ENCODE measurements at places on chromosomes 12 and 14.

- no peak for DNase-seq
These were observed 18.3 kb upstream of the ATP2A2 start for GRCh38 chr12:110262442-110263388.

DNA sequence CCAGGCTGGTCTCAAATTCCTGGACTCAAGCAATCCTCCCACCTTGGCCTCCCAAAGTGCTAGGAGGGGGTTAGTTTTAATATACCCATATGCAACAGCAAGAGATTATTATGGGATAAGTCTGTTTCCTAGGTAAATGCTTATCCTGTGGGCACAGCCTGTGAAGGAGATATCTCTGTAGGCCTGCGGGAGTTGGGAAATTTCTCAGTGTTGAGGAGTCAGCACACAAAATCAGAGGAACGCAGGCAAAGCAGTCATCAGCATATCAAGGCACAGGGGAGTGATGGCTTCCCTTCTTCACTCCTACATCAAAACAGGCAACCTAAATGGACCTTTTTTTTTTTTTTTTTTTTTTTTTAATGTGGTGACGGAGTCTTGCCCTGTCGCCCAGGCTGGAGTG lies 20.9 kb upstream of the TMED10 start:
- no peak for DNase-seq

DNA sequence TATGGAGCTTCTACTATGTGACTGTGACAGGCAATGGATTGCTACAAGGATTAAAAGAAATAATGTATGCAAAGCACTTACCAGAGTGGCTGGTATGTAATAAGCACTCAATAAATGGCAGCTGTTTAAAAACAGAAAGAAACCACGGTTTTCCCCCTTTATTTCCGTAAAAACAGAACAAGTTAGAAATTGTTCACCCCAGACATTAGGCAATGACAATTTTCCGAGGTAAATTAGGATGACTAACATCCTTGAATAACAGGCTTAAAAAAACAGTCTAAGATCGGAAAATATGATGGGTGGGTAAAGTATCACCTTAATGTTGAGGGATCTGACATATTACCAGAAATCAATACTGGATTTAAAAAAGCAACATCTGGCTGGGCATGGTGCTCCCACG lies 20.9 kb upstream of the CNIH1 start:
- DNase-seq, result no peak

- DNase-seq, result no peak
These were observed 754 bp upstream of the BCL2L14 start for GRCh38 chr12:12069821-12070548.

GRCh38 chr14:24150061-24150460 lies 2.8 kb downstream of the RNF31 start:
- no peak for DNase-seq

- no peak for DNase-seq
These were observed 75.7 kb downstream of the HSD17B6 start for GRCh38 chr12:56838621-56839488.

DNA sequence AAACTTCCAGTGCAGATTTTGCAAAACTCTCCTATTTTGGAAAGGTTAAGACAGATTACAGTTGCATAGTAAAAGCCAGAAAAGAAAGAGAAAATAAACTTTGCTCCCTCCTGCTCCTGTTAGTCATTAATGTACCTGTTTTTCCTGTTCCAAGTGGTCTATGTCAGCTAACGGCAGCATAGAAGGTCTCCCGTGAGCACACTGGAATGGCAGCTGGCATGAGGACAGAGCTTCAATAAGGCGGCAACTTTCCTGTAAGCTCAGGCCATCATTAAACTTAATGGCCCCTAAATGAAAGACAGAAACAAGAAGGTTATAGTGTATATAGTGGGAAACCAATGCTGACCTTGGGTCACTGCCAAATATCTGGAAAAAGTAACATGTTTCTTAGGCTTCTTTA lies 16.0 kb downstream of the EIF2B2 start:
- DNase-seq, result no peak

DNA sequence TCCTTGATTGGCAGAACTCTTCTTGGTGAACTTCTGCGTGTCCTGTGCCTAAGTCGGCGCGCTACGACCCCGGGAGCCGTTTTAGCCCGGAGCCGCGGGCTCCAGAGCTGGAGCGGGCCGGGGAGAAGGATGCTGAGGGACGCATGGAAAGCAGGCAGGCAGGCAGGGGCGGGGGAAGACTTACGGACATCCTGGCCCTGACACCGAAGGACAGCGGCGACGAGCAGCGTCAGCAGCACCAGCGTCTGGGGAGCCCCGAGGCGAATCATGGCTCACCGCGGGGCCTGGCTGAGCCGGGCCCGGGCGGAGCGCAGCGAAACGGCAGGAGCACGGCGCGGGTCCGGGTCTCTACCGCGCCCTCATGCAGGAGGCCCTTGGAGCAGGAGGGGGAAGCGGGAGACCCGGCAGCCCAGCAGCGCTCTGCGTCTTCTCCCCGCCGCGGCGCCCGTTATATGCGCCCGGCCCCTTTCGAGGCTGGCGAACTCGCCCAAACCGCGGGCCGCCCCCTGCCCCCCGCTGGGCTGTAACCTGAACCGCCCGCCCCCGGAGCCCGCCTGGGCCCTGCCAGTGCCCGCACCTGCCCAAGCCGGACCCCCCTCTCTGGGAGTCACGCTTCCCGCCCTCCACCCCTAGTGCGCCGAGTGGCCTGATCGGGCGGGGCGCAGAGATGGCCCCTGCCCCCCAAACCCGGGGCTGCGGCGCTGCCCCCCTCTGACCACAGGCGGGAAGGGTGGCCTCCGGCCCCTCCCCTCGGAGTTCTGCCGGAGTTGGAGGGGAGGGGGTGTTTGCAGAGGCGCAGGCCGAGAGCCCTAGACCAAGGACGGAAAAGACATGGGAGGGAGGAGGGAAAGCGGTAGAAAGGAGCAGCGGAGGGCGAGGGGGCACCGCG lies at the start of gene COL2A1:
COL2A1 (minus strand) TSS at position 424 of the 889 bp plus-strand sequence; CDS start at position 269, 155 bp downstream.
- DNase-seq, result no peak

GRCh38 chr14:81350344-81351130 lies 49.6 kb downstream of the STON2 start:
- no peak for DNase-seq

GRCh38 chr12:49792976-49793580 lies 35.1 kb downstream of the NCKAP5L start:
- DNase-seq, result no peak

GRCh38 chr14:56975521-56975920 lies 165.2 kb upstream of the OTX2 start:
- no peak for DNase-seq

GRCh38 chr12:19277711-19278110 lies 148.2 kb downstream of the PLEKHA5 start:
- DNase-seq, result no peak

DNA sequence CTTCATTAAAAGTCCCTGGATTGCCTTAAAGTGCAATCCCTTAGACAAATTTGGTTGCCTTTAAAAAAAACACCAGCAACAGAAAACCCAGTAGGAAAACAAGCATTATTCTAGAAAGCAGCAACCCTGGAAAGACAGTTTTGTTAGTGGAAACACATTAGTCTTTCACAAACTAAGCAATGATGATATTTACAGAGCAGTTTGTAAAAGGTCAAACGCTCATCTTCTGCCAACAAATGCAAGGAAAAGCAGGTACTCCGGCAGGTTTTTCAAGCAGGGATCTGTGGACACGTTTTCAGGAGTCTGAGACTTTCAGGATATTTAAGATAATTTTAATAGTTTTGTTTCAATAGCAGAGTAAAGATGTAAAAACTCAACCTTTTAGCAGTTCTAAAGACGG lies 202.2 kb downstream of the EXOC5 start:
- DNase-seq, result no peak

- no peak for DNase-seq
These were observed 38.6 kb upstream of the NRXN3 start for GRCh38 chr14:78131616-78132015.

- DNase-seq, result peak; percentile 43
These were observed 164.1 kb downstream of the ZFP36L1 start for GRCh38 chr14:68628605-68629310.

DNA sequence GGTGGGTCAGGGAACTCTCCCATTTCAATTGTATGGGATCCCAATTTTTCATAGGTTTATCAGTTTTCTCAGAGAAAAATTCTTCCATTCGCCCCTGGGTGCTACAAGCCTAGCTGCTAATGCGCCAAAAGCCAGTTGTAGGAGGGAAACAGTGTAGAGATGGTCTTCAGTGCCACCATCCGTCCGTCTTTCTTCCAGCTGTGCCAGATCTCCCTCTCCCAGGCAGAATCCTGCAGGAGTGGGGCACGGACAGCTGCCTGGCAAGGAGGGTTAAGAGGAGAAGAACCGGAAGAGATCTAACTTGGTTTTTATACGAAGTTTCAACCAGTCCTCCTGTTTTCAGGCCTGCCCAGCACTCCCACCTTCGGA lies 38.9 kb upstream of the FUT8 start:
- no peak for DNase-seq

- no peak for DNase-seq
These were observed 162.4 kb upstream of the TMEM260 start for GRCh38 chr14:56417173-56417572.

- no peak for DNase-seq
These were observed 45.3 kb upstream of the SINHCAF start for GRCh38 chr12:31371256-31371620.

- DNase-seq, result no peak
These were observed 28.2 kb downstream of the KLRK1 start for GRCh38 chr12:10361622-10362021.

GRCh38 chr12:122684297-122684813 lies 18.8 kb downstream of the HCAR2 start:
- DNase-seq, result no peak

GRCh38 chr14:65361920-65362319 lies 50.6 kb upstream of the FUT8 start:
- DNase-seq, result no peak

DNA sequence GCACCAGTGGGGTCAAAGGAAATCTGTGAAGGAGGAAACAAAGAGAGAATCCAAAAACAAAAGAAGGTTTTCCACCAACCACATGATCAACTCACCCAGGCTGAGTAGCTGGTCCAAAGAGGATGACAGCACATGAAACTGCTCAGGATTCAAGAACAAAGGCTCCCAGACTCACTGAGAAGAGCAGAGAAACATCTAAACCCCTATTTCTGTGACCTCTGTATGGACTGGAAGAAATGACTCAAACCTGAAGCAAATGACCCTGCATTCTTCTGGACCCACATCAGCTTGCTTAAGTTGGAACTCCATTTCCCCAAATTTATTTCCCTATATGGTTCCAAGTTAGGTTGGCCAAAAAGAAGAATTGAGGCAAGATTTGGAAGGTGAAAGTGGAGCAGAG lies 26.3 kb downstream of the TC2N start:
- DNase-seq, result no peak

DNA sequence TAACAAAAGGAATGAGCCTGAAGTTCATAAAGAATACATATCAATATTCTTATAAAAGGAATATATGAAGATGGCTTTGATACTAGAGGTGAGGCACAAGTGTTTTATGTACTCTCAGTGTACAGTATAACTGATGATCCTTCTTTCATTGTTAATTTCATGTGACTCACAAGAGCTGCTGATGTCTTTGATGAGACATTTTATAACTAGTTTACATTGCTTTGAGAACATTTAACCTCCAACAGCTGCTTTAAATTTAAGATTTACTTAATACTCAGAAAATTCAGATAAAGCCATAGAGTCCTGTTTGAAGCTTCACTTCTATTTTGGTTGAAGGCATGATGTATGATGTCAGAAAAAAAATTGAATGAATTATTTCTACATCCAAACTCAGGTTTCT lies 59.8 kb downstream of the WASHC4 start:
- DNase-seq, result no peak

DNA sequence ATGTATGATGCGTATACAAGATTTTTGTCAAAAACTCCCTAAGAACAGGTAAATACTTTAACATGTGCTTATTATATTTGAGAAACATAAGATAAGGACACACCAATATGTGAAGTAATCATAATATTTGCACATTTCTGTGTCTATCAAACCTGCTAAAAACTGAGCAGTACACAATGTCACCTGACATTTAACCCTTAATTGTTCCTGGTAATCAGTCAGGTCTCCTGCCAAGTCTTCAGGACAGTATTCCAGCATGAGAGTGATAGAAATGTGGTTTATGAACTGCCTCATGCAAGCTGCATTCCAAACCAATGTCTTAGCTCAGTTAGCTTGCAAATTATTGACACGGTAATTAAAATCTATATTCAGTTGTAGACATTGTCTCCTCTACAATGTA lies 4.2 kb downstream of the SOX5 start:
- no peak for DNase-seq

- no peak for DNase-seq
These were observed 420.6 kb downstream of the LRFN5 start for GRCh38 chr14:42027271-42027670.

DNA sequence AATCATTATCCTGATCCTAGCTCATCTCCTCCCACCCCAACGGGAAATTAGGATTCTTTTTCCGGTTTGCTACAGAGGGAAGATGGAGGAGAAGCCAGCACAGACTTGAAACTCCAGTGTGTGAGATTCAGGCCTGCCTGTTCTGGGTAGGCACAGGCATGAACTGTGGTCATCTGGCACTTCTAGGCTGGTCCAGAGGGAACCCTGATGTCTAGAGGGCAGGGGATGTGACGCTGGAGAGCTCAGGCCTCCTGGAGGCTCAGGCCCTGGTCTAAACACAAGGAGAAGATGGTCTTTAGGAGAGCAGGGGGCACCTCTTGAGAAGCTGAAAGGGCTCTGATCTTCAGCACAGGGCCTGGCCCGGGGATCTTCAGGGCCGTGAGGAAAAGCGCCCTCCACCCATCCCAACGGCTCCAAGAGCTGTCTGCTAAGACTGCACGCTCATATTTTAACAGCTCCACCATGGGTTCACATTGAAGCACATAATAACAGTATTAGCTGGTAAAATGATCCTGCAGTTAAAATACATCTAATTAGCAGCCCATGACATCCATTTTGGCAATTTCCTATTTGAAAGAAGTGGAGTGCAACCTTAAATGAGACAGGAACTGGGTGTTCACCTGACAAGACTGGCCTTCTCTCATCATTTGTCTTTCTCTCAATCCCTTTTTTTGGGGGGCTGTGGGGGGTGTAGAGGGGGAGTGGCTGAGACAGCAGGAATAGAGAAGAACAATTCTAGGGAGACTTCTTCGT lies 35.4 kb downstream of the BCL11B start:
- no peak for DNase-seq

- no peak for DNase-seq
These were observed 41.8 kb downstream of the R3HDM2 start for GRCh38 chr12:57389033-57389432.

DNA sequence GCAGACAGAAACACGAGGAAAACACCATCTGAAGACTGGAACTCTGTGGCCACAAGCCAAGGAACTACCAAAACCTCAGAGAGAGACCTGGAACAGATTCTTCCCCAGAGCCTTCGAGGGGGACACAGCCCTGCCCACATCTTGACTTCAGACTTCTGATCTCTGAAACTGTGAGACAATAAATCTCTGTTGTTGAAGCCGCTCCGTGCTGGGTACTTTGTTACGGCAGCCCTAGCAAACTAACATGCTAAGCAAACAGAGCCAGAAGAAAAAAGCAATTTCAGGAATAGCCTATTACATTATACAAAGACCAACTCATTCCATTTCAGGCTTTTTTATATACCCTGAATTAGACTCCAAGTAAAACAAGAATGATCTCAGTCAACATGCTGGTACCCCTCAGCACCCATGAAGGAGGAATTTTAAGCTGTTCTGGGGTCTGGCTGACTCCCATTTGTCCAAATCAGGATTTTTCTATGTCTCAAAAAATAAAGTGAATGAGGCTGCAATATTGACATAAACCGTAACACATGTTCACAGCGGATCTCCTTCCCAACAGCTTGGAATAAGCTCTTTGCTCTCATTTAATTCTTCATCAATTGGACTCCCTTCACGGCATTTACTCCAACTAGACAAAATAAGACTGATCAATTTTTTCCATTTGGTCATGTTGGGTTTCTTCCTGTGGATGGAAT lies 190.1 kb downstream of the FOXN3 start:
- DNase-seq, result no peak

GRCh38 chr12:98343002-98343567 lies 172.3 kb upstream of the TMPO start:
- no peak for DNase-seq
